ENCODE measurements at places on chromosomes 5 and 9.

GRCh38 chr5:56313596-56313995, 80.5 kb upstream of the ANKRD55 start:
- no peak for DNase-seq

DNA sequence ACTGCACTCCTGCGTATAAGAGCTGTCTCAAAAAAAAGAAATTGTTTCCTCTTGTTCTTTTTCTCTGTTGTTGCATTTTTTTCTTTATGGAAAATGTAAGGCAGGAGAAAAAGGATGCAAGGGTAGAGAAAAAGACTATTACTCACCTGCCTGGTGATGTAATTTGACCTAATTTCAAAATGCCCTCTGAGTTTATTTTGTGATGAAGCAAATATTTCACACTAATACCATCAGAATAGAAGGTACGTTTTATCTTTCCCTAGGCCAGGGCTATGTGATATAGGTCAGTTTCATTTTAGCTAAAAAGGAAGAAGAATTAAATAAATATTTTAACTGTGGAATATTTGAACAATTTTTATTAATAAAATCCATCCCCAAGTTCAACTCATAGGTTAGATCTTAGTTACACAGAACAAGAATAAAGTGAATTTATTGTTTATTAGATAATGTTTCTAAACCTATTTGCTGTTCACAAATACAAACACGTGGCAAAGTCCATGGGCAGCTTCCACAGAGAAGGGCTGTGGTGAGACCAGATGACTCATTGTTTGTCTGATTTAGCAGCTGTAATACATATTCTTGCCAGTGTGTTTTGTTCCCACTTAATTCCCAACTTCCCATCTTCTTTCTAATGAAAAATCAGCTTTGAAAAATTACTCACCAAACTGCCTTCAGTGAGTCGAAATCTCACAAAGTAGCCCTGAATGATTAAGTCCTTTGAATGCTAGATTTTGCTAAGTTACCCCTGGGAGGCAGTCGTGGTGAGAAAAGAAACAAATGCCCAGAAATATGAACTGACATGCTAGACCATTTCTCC, 52.8 kb upstream of the CCDC112 start:
- no peak for DNase-seq

DNA sequence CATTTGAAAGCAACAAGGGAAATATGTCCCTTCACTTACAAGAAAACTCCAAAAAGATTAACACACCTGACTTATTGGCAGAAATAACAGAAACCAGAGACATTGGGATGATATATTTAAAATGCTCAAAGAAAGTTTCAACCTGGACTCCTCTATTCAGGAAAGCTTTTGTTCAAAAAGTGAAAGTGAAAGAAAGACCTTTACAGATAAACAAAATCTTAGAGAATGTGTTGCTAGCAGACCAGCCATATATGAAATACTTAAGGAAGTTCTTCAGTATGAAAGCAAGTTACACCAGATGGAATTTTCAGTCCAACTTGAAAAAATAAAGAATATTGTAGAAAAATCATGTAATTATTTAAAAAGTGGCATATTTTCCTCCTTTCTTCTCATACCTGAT, 1075.1 kb downstream of the NR2F1-AS1 start:
- DNase-seq = no peak

- DNase-seq = no peak
Observed at GRCh38 chr9:121786998-121787422, 135.6 kb downstream of the DAB2IP start.

DNA sequence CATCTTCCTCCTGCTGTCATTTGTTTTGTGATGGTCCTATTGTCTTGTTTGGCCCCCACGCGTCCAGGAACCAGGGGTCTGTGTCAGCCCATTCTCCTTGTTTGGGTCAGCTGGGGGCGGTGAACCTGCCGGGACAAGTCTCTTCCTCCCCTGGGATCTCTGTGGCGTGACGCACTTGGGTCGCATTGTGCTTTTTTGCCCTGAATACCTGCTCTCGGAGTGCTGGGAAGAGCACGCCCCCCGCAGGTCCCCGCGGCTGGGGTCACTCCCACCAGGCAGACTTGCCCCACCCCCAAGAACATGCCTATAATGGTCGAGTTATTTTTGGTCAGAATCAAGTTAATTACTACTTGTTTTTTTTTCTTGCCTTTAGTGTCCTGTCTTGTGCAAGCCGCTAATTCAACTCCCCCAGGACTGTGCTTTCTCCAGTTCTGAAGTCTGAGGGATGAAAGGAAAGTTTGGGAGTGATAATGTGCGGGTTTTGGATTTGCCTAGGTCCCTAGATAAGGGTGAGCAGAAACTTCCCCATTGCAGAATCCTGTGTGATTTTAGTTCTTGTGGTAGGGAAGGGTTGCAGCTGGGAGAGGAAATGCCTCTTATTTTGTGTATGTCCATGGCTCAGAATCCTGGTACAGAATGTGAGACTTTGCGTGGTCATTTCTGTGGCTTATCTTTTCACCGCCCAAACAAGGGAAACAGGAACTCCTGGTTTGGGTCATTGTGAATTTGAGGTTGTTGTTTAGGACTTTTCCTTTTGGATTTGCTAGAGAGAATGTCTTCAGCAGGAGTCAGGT, 789 bp downstream of the ACER2 start:
- DNase-seq = no peak

DNA sequence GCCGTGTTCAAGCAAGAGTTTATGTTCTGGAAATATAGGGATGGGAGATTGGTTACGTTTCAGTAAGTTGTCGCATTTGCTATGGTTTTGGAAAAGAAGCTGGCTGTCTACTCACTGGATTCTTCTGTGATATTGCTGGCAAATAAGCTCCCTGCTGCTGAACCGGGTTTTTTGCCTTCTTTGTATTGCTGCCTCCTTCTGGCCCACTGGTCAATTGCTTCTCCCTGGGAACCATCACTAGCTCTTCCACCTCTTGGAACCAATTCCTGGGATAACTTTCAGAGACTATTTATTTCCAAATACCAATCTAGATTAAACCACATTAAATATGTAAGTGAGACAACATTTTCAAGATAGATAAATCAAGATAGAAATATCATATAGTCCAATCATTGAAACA, 43.0 kb downstream of the NUDT12 start:
- no peak for DNase-seq

- no peak for DNase-seq
Observed at GRCh38 chr9:30519756-30520155, 1864.7 kb upstream of the ACO1 start.

- DNase-seq = no peak
Observed at GRCh38 chr5:91103353-91104061, 279.6 kb downstream of the ARRDC3 start.

- no peak for DNase-seq
Observed at GRCh38 chr9:119834064-119834620, 464.9 kb upstream of the BRINP1 start.

GRCh38 chr9:134240361-134240760, 76.0 kb upstream of the RNU6ATAC start:
- DNase-seq = no peak

GRCh38 chr9:136604823-136605525, 57.7 kb upstream of the EGFL7 start:
- no peak for DNase-seq

GRCh38 chr9:708551-709432, 132.7 kb upstream of the DMRT1 start:
- no peak for DNase-seq

DNA sequence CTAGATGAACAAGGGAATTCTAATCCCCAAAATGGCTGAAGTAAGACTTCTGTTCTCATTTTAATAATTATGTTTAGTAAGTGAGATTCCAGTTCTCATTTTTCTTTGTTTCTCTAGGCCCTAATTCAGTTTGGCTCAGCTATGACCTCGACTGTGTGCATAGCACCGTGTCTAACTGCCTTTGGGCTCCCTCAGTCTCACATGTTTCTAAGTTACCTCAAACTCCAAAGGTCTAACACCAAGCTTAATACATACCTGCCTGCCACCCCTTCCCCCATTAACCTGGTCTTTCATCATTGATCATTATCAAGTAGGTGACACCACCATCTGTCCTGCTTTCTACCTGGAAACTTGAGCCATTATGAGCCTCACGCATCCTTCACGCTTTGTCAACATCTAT, 273.2 kb downstream of the SAXO1 start:
- DNase-seq = no peak

DNA sequence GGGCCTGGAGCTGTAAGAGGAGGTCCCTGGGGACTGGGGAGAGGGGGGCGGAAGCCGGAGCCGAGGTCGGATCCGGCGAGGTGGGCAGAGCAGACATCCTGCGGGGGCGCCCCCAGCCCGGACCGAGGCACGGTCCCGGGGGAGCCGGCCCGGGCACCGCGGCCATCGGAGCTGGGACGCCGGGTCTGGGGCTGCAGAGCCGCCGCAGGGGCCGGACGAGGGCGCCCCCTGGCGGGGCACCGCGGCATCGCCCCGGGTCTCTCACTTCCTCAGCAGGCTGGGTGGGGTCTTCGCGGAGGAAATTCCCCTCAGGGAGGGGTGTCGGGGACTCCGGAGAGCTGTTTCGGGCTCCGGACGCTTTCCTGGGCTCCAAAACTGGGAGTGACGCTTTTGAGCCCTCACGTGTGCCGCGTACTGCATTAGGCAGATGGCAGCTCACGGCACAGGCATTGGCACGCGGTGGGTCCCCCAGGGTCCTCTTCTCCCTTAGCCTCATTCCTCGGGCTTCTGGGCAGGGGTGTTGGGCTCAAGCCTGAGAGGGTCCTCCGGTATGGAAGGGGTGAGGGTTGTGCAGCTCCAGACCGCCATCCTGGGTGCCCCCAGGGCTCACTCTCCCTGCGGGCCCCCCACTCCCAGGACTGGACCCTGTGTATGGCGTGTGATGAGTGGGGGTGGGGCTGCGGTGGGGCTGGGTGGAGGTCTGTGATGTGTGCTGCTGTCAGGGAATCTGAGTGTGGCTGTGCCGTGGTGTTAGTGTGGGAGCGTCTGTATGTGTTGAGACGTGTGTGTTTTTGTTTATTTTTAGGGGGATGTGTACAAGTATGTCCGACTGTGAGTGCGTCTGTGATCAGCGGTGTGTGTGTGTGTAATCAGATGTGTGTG, 29.6 kb downstream of the LHX2 start:
- DNase-seq = no peak

DNA sequence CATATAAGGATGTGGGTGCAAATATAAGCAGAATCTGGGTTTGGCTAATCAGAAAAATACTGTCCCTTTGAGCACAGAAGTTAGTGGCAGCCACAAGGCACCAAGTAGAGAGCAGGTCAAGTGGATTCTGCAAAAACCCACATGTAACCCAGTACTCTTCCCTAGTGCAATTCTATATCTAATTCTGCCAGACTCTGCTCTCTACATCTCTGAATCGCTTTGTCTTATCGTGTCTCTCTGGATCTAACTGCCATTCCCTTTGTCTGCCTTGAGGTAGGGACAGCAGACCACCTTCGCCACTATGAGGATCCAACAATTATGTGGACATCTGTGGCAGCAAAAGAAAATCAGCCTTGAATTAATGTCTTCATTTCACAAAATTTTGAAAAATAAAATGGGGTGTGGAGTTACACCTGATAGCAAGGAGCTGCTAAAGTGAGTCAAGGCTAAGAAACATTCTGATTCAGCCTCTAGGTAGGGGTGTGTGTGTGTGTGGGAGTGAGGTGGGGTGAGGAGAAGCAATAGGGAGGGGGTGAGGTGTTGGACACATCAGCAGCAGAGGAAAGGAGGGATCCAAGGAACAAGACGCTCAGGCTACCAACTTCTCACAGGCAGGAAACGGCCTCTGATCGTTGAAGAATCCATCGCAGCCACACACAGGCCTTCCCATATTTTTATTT, 33.7 kb upstream of the ZNF366 start:
- no peak for DNase-seq

DNA sequence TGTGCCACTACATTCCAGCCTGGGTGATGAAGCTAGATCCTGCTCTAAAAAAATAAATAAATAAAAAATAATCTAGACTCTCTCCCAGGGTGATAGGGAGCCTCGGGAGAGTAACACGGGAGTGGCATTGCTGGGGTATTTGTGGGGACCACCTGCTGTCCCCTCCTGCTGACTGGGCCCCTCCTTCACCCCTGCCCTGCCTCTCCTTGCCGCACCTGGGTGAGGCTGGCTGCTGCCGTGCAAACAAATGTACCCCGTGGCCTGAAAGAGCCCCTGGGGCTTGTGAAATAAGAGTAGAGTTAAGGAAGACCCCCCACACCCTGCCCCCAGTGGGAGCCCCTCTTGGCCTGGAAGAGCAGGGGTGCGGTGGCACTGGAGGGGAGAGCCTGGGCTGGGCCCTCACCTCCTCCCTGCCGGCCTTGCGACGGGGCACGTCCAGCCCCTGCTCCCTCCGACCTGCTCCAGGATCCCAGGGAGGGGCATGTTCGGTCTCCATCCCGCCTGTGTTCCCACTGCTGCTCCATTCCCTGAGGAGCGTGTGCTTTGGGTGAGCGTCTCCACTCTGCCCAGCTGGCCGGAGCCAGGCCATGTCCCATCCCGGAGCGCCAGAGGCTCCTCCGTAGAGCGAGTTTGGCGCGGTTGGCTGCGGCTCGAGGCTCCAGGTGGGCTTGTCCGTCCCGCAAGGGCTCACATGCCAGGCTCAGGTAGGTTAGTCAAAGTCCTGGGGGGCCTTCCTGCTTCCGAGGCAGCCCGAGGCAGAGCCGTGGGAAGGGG, 75.0 kb upstream of the RNU6ATAC start:
- DNase-seq = no peak

GRCh38 chr5:133240425-133241091, 188.7 kb downstream of the HSPA4 start:
- DNase-seq = no peak

DNA sequence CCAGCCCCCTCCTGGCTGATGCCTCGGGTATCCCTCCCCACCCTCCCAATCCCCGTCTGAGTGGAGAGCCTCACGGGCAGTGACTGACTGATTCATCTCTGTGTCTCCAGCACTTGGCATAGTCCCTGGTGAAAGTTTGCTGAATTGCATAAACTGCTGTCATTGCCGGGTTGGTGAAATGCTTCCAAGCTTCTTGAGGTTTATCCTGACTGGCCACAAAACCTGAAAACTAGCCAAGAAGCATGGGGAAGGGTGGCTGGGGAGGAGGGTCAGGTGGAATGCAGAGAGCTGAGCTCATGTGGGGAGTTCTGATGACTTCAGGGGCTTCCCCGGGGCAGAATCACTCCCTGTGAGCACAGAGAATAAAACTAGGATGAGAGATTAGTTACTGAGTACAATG, 56.9 kb upstream of the GGTA1 start:
- DNase-seq = no peak

- DNase-seq = no peak
Observed at GRCh38 chr5:80754900-80755299, 100.1 kb upstream of the DHFR start.

- DNase-seq = no peak
Observed at GRCh38 chr5:84494453-84494852, 109.8 kb upstream of the EDIL3 start.
